ENCODE measurements at places on chromosomes 7 and 10.

- no peak for DNase-seq
Observed at GRCh38 chr7:112537822-112538387, 57.1 kb downstream of the LSMEM1 start.

DNA sequence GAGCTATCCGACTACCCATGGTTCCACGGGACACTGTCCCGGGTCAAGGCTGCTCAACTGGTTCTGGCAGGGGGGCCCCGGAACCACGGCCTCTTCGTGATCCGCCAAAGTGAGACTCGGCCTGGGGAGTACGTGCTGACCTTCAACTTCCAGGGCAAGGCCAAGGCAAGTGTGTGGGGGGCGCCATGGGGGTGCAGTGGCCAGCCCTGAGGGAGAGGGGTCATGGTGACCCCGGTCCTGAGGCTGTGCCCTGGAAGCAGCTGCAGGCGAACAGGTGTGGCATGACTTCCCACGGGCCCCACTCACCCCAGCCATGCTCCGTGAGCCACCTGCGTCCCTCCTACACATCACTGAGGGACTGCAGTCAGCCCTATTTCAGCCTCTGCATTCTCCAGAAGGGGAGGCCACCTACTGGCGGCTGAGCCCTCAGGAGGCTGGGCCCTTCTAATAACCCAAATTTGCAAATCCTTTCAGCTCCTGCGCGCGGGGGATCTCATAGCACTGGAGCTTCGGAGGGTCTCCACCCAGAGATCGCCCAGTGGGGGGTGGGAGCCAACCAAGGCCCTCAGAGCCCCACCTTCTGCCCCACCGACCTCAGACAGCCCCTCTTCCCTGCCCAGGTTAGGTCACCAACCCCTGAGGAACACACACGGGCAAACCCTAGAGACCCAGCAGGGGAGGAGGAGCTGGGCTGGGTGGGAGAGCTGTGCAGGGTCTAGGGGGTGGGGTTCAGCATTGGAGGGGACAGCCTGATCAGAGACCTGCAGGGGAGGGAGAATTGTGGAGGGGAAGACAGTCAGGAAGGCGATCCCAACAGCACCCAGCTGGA is 30.8 kb downstream of the SH2B2 start:
- no peak for DNase-seq

DNA sequence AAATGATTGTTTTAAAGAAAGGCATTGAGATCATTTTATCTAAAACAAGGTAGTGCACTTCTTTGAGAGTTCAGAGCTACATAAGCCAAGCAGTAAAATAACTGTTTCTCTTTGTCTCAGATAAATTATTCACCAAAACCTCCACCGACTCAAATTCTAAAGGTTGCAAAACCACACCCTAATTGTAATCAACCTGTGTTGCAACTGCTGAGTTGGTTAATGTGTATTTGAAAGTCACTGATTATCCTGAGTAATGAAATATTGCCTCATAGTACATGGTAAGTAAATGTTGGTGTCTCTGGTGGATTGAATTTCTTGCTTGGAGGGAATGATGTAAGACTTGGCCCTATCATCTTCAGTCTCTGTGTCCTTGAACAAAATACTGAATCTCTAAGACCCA is 35.9 kb upstream of the CYP2C9 start:
- DNase-seq = peak; percentile 8

DNA sequence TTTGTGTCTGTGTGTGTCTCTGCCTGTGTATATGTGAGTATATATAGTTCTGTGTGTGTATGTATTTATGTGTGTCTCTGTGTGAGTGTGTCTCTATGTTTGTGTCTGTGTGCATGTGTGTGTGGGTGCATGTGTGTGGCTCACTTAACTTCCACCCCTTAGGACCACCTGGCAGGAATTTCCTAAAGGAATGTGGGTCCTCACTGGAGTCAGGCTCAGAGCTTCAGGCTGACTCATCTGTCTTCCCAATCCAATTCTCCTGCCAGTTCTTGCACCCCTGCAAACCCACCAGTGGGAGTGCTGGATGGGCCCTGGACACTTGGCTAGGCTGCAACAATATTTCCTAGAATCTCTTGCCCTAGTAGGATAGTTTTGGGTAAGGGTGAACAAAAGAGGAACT is 70.2 kb upstream of the GRB10 start:
- DNase-seq = no peak

DNA sequence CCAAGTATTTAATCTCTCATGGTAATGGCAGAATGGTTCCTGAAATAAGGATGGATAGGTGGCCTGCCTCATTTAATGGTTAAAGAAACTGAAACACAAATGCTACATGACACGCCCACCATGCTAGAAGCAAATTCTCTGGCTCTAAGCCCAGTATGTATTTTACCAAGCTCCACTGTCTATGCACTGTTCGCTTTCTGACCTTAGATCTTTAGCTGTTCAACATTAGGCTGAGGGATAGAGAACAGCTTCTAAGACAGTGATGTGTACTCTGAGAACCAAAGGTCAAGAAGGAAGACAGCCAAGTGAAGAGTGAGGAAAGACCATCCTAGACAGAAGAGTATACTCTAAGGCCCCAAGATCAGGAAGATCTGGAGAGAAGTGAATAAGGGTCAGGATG is 26.6 kb downstream of the FAM3C start:
- DNase-seq = no peak

DNA sequence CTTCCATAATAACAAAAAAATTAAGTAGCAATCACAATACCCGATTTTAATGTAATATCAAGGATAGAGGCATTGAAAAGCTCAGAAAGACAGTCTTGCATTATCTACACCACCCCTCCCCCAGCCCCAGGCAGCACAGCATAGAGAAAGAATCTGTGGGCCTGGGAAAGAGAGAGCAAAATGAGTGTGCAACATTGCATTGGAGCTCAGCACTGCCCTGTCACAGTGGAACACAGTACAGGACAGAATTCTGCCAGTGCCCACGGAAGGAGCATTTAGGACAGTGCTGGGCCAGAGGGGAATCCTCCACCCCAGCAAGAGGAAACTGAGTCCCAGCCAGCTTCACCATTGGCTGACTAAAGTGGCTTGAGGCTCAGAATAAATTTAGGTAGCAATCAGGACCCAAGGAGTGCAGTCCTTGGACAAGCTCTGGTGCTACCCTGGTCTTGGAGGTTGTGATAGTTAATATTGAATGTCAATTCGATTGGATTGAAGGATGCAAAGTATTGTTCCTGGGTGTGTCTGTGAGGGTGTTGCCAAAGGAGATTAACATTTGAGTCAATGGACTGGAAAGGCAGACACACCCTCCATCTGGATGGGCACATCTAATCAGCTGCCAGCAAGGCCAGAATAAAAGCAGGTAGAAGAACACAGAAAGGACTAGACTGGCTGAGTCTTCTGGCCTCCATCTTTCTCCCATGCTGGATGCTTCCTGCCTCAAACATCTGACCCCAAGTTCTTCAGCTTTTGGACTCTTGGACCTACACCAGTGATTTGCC is 234.4 kb downstream of the ANK3 start:
- DNase-seq = no peak

GRCh38 chr10:3691482-3691881 is 93.5 kb downstream of the KLF6 start:
- no peak for DNase-seq

GRCh38 chr7:64881461-64882287 is 21.4 kb upstream of the ZNF273 start:
- DNase-seq = no peak

- peak; percentile 42 for DNase-seq
Observed at GRCh38 chr7:114539575-114539974, 125.0 kb downstream of the FOXP2 start.

- DNase-seq = no peak
Observed at GRCh38 chr10:3432081-3432825, 259.7 kb upstream of the PITRM1 start.

- no peak for DNase-seq
Observed at GRCh38 chr7:130956417-130957136, 222.6 kb upstream of the KLF14 start.

GRCh38 chr7:105989191-105989590 is 26.1 kb downstream of the CDHR3 start:
- no peak for DNase-seq

DNA sequence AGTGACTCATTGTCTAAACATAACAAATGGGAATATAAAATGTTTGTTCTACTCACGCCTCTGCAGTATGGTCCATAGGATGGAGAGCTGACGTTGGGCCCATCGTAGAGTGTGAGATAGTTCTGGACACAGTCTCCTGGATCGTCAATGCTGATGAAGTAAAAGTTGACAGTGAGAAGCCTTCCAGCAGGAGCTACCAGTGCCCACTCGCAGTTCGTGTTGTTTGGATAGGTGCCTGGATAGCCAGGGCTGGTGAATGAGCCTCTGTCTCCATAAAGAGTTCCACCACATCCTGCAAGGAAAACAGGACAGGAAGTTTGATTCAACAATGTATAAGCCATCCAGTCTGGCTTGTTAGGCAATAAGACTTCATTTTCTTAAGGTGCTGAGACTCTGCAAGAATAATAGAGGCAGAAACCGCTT is 79.6 kb downstream of the OR13A1 start:
- DNase-seq = no peak

DNA sequence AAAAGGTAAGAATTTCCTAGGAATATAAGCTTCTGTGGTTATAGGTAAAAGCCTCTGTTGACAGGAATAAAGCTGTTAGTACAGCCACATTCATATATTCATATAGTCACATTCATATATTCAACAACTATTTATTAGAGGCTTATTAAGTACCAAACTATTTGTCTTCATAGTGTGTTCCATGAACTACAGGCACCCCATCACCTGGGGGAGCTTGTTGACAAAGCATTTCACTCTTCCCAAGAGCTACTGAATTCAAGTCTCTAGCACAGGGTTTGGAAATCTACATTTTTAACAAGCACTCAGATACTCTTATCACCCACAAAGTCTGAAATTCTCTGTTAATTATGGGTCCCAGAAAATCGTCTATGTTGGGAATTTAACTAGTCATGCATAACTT is 110.6 kb downstream of the RNLS start:
- no peak for DNase-seq

DNA sequence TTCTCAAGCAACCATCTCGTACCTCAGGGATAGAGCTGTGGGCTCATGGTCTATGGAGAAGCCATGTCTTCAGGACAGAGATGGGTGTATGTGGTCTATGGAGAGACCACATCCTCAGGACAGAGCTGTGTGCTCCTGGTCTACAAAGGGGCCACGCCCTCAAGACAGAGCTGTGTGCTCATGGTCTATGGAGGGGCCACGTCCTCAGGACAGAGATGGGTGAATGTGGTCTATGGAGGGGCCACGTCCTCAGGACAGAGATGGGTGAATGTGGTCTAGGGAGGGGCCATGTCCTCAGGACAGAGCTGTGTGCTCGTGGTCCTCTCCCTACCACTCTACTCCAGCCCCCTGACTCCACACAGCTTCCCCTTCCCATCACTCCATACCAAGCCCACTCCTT is 117.8 kb downstream of the WDR37 start:
- no peak for DNase-seq

DNA sequence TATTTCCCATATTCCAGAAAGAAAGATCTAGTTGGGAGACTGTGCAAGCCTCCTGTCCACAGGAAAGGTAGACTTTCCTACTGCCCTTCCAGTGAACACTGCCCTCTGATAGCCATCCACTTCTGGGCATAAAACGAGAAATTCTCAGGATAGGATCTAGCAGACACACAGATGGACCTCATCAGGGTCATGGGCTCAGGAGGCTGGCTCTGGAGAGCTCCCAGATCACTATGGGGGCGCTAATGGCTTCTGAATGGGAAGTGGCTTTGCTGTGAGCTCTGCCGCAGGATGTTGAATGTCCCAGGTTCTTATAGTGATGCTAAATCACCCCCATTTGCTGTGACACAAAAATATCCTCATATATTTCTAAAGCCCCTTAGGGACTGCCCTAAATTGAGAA is 77.1 kb downstream of the SVIL start:
- no peak for DNase-seq

- DNase-seq = no peak
Observed at GRCh38 chr7:47807756-47808155, 140.5 kb downstream of the PKD1L1 start.

DNA sequence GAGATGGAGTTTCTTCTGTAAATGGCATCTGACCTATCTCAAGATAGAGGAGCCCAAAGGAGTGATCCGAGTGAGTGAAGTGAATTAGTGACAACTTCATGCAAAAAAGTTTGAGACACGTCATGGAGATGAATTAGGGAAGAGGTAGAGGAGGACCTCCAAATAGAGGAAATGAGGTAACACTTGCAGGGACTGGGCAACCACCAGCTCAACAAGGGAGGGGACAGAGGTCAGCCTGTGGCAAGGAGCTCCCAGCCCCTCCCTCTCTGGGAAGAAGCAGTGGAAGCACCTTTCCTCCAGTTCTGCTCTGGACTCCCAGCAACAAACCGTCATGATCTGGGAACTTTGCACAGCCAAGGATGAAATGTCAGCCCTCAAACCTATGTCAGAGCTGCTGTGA is 83.5 kb upstream of the IKZF1 start:
- no peak for DNase-seq

- no peak for DNase-seq
Observed at GRCh38 chr7:5215313-5215712, 25.3 kb downstream of the WIPI2 start.

GRCh38 chr10:69893271-69893900 is 91.7 kb downstream of the COL13A1 start:
- DNase-seq = no peak

GRCh38 chr10:89301721-89302445 is at the start of gene IFIT2:
IFIT2 (plus strand) TSS chr10:89302046; CDS start chr10:89302124, 78 bp downstream.
- DNase-seq = peak; percentile 91

- DNase-seq = peak; percentile 60
Observed at GRCh38 chr7:102983602-102984001, 70.8 kb downstream of the LRRC17 start.

- no peak for DNase-seq
Observed at GRCh38 chr7:38316733-38317360, 43.4 kb upstream of the TARP start.

GRCh38 chr10:66587680-66588050 is 338.2 kb upstream of the LRRTM3 start:
- no peak for DNase-seq

DNA sequence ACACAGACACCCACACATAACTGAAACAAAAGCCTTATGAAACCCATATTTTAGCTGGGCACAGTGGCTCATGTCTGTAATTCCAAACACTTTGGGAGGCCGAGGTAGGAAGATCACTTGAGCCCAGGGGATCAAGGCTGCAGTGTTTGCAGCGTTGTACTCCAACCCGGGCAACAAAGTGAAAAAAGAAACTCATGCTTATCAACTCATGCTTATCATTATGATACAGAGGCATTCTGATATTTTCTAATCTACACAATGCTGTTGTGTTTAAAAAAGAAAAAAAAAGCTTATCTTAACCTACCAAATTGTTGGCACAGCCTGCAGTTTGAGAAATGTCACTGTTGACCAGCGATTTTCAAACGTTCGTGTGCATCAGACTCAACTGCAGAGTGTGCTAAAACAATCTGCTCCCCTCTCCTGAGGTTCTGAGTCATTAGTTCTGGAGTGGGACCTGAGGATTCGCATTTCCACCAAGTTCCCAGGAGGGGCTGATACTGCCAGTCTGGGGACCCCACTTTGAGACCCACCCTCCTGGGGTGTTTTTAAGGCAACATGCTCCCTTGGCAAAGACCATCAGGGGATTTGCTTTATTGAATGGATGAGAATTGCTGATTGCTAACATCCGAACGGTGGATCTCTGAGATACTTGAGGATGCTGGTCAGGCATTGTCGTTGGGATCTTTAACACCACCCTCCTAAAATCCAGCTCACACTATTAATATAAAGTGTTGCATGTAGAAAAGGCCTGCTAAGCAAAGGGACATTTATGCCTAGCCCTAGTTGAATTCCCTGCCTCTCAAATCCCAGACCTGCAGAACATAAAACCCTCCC is 16.2 kb downstream of the CHST3 start:
- peak; percentile 90 for DNase-seq

GRCh38 chr10:88497913-88498312 is 85.2 kb downstream of the RNLS start:
- no peak for DNase-seq

- DNase-seq = peak; percentile 19
Observed at GRCh38 chr7:46589286-46589685, 668.2 kb upstream of the IGFBP3 start.

Measured in OCI-M1 (cell line).